Mammary epithelial cell (primary cell): ENCODE measurements at places on chromosomes 6 and 20. TPM values are rescaled to one million over a fixed set of nuclear protein-coding genes. Genes with fewer than 3 reads are reported as not detected.

The FOXC1 gene
- polyA plus RNA-seq = 4.6 TPM

The HLA-DPA1 gene
- polyA plus RNA-seq = 1.9 TPM

The NNAT gene
- 0.86 TPM for polyA plus RNA-seq

The AGPAT1 gene
- polyA plus RNA-seq = 97.8 TPM

The TSBP1 gene
- polyA plus RNA-seq = not detected

The WFDC9 gene
- not detected for polyA plus RNA-seq

The LPA gene
- not detected for polyA plus RNA-seq
